ENCODE measurements at places on chromosomes 4 and X.

DNA sequence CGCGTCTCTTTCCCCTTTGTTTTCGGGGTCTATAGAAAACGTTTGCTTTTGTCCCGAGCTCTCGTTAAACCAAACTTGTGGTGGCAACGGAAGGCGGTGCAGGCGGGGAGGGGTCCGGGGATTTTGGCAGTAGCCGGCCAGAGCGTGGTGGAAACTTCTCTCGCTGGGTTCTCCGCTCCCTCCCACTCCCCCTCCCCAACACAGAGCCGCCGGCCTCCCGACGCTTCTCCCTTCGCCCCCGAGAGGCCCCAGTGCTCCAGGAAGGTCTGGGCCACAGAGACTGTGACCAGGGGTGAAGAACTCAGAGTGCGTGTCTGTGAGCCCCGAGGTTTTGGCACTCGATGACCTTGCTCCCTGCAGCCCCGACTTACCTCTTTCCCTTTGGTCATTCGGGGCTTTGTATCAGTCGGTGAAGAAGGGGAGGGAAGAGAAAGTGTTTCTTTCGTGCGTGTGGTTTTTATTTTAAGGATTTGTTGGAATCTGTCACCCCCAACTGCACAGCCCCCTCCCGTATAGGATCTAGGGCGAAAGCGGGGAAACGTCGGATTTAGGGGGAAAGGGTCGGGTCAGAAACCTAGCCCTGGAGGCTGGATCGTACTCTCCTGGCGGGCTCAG, 9.0 kb upstream of the BCOR start:
- no peak for DNase-seq

DNA sequence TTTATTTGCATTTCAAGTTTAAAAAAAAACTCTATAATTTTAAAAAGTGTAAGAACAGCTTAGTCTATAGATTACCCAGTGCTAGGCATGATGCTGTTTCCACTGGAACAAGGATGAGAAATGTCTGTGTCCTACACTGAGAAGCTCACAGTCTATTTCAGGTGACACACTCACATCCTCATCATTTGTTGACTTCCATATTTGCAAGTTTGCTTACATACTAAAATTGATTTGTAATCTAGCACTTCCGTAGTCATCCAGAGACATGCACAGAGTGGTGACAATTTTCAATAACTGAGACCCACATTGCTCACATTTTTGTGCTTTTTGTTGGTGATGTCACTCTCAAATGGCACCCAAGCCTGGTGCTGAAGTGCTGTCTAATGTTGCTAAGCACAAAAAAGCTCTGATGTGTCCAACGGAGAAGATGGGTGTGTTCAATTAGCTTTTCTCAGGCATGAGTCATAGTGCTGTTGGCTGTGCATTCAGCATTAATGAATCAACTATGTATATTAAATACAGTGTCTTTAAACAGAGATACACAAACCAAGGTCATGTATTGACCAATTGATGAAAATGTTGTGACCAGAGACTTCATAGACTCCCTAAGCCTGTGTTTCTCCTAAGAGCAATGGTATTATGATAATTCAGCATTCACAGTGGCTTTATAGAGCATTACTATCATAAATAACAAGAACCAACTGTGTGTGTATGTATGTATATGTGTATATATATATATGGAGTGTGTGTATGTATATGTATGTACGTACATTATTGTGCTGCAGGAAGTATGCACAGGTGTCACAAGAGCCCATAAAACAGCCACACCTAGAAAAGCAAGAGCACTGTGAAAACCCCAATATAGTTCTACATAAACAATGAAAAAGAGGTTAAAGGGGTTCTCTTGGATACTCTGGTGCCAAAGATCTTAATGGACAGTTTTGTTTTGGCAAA, 31.2 kb upstream of the VCX3B start:
- no peak for DNase-seq

- no peak for DNase-seq
These were observed 384.6 kb downstream of the DTHD1 start for GRCh38 chr4:36665985-36666527.

DNA sequence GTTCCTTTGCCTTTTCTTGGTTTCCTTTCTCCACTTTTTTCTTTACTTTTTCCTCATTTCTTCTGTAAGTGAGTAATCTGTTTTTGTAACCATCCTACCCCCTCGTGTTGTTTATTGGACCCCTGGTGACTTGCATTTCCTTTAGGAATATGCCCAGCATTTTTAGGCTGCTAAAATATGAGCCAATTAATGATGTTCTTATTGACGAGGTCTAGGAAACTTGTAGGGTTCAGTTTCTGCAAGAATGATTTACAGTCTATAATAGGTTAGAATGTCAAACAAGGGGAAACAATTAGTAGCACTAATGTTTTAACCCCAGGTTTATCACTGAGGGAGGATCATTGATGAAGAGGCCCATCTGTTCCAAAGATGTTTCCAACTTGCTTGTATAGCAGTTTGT, 79.0 kb downstream of the CPE start:
- no peak for DNase-seq

DNA sequence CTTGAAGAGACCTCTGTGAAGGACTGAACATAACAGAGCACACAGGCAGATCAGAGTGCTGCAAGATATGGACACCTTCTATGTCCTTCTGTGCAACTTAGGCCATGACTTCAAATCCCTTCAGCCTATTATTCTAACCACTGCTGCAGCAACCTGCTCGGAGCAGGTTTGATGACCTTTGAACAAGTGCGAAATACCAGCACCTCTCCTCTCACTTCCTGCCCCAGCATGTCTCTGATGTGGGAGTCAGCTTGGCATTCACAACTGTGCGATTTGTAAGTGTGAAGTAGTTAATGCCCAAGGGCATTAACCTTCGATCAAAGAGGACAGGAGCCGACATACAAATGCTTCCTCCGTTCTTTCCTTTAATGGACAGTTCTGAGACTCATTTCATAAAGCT, 1.6 kb upstream of the EXOC1 start:
- DNase-seq = no peak

GRCh38 chrX:70292788-70293187, 2.9 kb downstream of the KIF4A start:
- no peak for DNase-seq

GRCh38 chrX:29666366-29666765, 549.0 kb upstream of the MAGEB2 start:
- no peak for DNase-seq

GRCh38 chr4:187307131-187307530, 583.5 kb upstream of the FAT1 start:
- DNase-seq = no peak

GRCh38 chr4:3851881-3852280, 85.7 kb downstream of the ADRA2C start:
- DNase-seq = no peak

GRCh38 chr4:79748835-79749234, 324.2 kb downstream of the ANTXR2 start:
- DNase-seq = no peak

DNA sequence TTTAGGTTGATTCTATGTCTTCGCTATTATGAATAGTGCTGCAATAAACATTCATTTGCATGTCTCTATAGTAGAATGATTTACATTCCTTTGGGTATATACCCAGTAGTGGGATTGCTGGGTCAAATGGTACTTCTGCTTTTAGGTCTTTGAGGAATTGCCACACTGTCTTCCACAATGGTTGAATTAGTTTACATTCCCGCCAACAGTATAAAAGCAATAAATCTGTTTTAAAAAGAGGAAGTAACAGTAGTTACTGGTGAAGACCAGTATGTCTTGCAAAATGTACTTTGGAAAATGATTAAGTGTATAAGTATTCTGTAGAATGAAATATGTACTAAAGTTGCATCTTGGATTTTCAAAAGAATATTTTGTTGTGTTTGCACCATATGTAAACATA, 77.3 kb downstream of the SHROOM4 start:
- DNase-seq = no peak

DNA sequence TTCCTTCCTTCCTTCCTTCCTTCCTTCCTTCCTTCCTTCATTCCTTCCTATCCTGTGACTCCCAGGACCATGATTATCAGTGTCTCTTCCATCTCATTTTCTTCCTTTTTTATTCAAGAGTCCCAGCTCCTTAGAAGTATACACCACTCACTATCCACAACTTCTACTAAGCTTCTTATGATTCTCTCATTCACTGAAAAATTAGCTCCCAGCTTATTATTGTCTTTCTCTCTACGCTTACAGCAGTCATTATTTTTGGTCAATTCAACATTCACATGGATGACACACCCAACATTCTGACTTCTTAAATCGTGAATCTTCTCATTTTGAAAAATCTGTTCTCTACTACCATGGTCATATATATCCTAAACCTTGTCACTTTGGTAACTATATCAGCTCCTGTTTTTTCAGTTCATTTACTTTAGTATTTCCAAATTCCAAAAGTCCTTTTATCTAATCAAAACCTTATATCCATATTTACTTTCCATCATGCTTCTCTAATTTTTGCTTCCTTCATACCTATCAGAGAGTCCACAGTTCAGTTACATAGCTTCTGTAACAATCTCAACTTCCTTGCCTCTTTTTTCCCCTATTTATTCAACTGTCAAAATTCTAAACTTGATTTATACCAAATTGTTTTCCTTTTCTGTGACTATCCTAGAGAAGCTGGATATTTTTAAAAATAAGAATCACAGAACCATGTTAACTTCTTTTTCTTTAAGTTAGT, 677.5 kb downstream of the RAPGEF2 start:
- no peak for DNase-seq

- DNase-seq = no peak
These were observed 154.3 kb upstream of the DCAF8L1 start for GRCh38 chrX:28135378-28136047.

DNA sequence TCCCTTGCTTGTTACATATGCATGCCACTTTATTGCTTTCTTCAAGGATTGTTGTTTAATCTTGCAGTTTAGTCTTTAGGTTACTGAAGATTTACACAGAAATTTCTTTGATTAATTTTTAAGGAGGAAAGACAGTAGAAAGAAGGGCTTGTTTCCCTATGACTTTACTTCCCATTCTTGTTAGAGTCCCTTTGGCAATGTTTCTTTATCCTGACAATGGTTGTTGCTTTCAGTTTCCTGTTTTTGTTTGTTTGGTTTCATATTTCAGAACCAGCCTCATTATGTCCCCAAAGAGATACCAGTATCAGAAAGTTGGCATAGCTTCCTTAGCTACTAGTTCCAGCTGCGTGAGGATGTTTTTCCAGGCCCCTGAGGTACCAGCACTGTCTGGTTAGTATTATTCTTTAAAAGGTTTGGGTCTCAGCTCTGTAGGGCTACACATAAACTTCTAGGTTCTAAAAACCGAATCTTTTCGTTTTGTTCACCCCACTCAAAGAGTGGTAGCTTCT, 61.3 kb upstream of the UNC5C start:
- no peak for DNase-seq

DNA sequence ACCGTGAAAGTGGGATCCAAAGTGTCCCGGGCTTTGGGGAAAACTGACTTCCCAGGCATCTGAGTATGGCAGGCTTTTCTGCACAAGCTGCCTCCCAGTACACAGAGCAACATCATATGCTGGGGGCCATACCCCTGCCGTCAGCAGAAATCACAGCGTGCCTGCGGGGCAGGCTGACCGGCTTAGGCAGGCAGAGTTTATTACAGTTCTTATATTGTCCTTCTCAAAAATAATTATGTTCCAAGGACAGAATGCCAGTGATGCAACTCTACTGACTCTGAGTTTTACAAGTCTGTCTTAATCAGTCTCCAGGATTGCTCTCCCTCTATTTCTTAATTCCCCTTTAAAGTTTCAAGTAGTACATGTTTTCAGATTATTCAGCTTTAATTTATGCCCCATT, 37.0 kb downstream of the IL21 start:
- DNase-seq = no peak

GRCh38 chr4:168361365-168362024, 42.9 kb upstream of the DDX60 start:
- no peak for DNase-seq

- no peak for DNase-seq
These were observed 121.9 kb upstream of the ANK2 start for GRCh38 chr4:112927544-112927943.

GRCh38 chrX:108712886-108713285, 23.5 kb downstream of the IRS4 start:
- no peak for DNase-seq

- no peak for DNase-seq
These were observed 562.3 kb upstream of the DIPK2B start for GRCh38 chrX:45762699-45763647.

DNA sequence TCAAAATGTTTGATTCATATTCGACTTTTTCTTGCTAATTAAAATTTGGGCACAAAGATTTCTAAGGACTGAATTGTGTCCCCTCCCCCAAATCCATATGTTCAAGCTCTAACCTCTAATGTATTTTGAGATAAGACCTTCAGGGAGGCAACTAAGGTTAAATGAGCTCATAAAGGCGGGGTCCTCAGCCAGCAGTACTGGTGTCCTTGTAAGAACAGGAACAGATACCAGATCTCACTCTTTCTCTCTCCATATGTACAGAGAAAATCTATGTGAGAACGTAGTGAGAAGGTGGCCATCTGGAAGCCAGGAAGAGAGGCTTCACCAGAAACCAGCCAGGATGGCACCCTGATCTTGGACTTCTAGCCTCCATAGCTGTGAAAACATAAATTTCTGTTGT, 116.9 kb downstream of the VEGFC start:
- no peak for DNase-seq

DNA sequence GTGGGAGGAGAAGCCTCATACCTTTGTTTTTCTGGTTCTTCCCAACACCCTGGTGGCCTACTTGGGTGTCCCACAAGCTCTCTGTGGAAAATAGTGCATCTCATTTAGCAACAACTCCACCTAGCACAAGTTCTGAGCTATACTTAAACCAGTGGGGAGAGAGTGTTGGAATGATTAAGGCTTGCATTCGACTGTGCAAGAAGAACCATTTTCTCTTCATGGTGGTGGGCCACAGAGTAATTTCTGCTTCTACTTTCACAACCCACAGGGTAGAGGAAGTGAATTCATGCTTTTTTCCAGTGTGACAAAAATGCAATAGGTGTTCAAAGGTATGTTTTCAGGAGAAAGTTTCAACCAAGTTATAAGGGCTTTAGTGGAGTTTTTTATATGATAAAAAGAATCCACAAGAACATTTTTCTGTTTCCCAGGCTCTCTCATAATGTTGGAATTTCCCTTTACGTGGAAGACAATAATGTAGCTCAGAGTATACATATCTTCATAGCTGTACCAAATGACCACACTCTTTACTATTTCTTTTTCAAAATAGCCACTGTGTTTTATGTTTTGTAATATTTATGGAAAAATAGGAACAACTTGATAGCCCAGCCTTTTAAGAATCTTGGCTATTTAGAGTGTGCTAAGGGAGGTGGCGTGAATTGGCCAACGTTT, 80.3 kb upstream of the HHIP start:
- no peak for DNase-seq

DNA sequence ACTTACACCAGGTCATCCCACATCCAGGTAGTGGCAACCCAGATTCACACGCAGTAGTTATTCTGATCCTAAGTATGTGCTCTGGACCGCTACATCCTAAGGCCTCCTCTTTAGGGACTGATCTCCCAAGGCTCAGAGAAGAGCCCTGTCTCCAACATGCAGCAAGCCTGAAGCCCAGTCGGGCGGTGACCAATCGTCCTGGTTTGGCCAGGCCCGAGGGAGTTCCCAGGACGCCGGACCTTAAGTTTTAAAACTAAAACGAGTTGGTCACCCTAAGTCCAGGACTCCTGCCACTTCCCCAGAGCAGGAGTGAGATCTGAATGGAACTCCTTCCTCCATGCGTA, 385 bp downstream of the LYAR start:
- no peak for DNase-seq

- no peak for DNase-seq
These were observed 1165.9 kb upstream of the TENM3 start for GRCh38 chr4:181077341-181077740.

- no peak for DNase-seq
These were observed 191.7 kb downstream of the CRLF2 start for GRCh38 chrX:1020634-1021166.

Measured in GM13976 (cell line).